ENCODE measurements at places on chromosomes 6 and 20. TPM values are rescaled to one million over a fixed set of nuclear protein-coding genes. Genes with fewer than 3 reads are reported as not detected.
A peak's percentile ranks its signal among the peaks of the same experiment; 100 is the strongest.

DNA sequence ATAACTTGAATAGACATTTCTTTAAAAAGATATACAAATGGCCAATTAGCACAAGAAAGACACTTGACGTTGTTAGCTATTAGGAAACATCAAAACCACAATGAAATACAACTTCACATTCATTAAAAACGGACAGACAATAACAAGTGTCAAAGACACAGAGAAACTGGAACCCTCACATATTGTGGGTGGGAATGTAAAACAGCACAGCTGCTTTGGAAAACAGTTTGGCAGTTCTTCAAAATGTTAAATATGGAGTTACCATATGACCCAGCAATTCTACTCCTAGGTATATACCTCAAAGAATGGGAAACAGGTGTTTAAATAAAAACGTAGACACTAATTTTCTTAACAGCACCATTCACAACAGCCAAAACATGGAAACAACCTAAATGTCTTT lies 100.5 kb upstream of the SLC22A23 start:
- no peak for DNase-seq

DNA sequence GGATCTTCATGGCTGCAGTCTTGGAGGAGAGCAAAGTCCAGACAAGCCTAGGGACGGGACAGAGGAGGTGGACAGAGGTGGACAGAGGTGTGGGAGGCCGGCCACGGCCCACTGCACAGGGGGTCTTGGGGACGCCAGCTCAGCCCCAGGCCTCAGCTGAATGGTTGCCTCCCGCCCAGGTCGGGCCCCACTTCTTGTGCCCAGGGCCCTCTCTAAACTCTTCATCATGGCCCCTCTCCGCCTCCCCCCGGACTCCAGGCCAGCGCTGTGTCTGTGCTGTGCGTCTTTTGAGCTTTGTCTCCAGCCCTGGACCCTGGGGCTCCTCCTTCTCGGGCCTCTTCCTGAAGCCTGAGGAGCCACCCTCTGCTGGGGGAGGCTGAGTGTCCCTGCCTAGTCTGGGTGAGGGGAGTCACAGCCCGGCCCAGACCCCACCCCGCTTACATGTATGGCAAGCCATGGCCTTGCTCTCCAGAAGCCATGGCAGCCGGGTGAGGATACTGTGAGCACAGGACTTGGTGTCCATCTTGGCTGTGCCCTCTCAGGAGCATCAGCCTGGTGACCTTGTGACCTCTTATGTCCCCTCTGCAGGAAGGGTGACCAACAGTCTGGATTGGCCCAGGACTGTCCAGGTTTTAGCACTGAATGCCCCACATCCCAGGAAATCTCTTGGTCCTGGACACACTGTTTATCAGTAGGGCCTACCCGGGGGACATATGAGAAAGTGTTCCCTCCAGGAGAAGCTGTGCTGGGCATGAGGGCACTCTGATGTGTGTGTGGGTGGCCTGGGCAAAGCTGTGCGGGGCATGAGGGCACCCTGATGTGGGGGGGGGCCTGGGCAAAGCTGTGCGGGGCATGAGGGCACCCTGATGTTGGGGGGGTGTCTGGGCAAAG lies 9.4 kb upstream of the NPBWR2 start:
- peak; percentile 74 for DNase-seq

GRCh38 chr6:135583256-135583761 lies 85.8 kb upstream of the AHI1 start:
- no peak for DNase-seq

DNA sequence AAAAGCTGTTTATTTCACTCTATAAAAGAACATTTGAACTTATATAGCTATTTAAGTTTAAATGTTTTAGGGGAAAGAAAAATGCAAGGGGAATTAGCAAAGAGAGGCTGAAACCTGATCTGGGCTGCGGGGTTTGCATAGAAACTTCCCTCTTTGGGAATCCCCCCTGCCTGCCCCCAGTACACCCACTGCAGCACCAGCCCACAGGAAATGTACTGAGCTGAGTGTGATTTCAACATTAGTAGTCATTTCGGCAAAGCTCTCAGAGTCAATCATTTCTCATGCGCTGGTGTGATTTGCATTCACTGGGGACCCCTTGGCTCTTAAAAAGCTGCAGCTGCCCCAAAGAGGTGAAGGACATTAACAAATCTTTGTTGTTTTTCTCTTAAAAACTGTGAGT lies 859.4 kb downstream of the MAFB start:
- no peak for DNase-seq

DNA sequence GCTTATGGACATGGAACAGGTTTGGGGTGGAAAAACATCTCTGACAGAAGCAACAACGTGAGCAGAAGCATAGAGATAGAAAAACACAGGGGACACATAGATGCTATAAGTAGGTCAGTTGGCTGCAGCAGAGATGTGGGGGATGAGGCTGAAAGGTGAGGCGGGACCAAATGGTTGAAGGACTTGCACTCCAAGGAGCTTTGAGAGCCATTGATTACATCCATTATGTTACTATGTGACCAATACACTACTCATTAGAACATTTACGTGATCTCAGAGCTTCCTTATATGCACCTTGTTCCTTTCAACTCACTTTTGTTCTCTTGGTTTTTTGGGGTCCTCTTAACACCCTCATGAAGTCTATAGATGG lies 47.9 kb upstream of the TTPAL start:
- no peak for DNase-seq

GRCh38 chr20:52035498-52035897 lies 156.1 kb downstream of the ZFP64 start:
- DNase-seq, result no peak

DNA sequence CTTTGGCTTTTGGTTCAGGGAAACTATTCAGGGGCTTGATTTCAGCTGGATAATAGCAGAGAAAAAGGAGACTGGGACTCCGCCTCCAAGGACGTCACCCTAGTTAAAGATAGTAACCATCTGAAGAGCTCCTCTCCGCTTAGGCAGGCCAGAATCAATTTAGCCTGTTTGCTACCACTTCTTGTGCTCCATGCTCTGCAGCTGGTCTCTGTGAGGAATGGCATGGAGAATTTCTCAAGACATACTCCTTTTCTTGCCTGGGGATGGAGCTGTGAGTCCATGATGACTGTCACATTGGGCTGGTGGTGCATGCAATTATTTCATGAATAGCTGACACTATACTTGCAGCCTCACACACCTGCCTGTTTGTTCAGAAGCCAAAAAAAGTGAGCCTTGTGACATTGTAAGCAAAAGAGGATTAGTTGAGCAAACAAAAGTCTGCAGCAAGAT lies 61.4 kb downstream of the TXLNB start:
- no peak for DNase-seq

DNA sequence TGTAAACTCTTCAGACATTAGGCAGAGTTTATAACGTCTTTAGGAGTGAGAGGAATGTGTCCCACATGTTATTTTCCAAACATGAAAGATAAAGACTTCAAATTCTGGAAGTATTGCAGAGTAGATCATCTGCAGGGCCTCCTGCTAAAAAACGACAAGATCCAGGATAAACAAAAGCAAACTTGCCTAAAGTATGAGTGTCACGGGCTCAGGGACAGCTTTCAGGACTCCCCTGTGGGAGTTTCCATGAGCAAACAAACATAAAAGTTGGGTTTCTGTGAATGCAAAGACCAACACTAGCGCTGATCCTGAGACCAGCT lies 76.9 kb downstream of the TXNDC5 start:
- no peak for DNase-seq

GRCh38 chr6:51027283-51028065 lies 208.8 kb downstream of the TFAP2B start:
- DNase-seq, result no peak

DNA sequence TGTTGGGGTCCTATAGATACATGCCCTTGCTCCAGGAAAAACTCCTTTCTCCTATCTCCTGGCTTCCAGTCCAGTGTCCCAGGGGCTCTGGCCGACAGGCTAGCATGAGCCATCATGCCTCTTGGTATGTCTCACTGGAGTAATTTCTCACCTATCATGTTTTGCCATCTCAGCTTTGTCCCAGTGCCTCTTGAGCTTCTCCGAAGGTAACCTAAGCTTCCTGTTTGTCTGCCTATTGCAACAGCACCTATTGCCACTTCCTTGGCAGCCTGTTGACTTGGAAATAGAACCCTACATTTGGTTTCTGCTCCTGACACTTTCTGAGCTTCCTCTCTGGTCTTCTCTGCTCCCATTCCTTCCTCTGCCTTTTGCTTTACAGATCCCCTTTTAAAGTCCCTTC lies 197.7 kb downstream of the KCNQ5 start:
- no peak for DNase-seq

DNA sequence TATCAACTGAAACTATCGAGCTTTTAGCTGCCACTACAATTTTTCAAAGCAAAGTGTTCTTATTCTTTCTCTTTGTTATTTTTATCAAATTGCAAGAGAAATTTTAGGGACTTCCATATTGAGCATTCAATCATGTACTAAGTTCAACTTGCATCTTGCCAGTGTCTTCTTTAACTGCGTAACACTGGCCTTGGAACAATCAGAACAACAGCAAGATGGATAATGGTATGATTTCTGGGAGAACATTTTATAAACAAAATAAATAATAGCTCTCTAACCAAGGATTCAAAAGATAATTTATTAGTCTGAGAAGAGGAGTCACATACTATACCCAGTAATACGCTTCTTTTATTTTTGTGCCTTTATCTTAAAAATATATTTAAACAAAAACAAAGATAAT lies 168.0 kb downstream of the ISM1 start:
- DNase-seq, result no peak

- DNase-seq, result no peak
Measured at GRCh38 chr20:36367907-36368799, 62.0 kb downstream of the DLGAP4 start.

GRCh38 chr6:47832386-47833100 lies 50.7 kb downstream of the OPN5 start:
- no peak for DNase-seq

DNA sequence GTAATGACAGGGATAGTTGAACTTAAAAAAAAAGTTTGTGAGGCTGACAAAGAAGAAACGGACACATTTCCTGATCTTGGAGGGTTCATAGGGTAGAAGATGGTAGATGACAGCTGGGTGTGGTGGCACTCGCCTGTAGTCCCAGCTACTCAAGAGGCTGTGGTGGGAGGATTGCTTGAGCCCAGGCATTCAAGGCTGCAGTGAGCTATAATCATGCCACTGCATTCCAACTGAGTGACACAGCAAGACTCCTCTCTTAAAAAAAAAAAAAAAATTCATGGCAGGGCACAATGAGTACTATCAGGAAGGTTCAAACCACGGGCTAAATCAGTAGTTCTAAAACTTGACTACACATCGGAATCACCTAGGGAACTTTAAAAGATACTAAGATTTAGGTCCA lies 2.0 kb upstream of the MICA start:
- no peak for DNase-seq

GRCh38 chr6:32974541-32975308 lies 6.3 kb downstream of the BRD2 start:
- no peak for DNase-seq

GRCh38 chr6:26130581-26131249 lies 43.5 kb downstream of the HFE start:
- no peak for DNase-seq

DNA sequence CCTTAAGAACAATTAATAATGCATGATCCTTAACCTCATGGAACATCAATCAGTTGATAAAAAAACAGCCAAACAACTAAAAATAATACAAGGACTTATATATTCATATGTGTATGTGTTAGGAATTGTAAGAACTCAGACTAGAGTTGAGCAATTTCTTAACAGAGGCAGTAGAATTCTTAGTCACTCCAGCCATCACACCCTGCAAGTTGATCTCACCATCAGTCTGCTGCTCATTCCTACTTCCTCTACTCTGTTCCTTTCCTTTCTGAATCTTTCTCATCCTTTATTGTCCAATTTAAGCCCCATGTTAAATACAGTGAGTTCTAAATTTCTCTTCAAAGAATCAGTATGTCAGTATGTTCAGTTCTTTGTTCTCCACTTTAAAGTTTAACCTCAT lies 2.6 kb downstream of the ZNF165 start:
- no peak for DNase-seq

- DNase-seq, result no peak
Measured at GRCh38 chr6:135097172-135097571, 42.5 kb upstream of the HBS1L start.

DNA sequence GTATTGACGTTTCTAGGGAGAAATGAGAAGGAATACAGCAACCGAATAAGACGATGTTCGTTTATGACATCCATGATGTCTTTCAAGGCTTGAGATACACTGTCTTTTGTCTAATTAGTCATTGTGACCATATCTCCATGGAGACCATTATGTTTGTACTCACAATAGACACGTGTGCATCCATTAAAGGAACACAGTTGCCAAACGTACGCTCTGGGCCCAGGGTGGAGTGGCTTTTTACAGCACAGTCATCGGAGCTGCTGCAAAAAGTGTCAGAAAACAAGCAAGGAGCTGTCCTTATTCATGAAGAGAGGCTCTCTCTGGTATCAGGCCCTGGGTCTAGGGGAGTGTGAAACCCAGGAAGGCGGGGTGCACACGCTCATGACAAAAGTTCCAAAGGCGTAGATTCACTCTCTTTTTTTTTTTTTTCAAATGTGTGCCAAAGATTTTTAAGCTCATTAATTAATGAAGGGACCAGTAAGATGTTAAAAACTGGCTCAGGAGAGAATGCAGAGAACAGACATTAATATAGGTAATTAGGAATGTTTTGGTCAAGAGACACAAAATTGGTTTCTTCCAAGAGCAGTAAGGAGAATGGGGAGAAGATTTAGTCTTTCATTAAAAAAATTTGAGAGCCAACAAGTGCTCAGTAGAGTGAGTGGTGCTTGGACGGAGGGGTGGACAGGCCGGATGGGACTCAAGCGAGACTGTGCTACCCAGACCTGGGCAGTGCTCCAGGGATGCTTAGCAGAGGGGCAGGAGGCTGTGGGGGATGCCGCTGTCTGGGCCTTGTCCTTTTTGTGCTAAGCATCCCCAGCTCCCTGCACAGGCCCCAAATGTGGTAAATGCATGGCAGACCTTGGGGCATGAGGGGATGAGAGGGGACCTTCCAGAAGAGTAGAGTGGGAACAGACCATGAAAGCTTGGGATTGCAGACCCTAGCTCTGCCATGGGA lies 34.9 kb upstream of the GTSF1L start:
- DNase-seq, result no peak

LIN28B gene
- not detected for total RNA-seq

GMPR gene
- 14.0 TPM for total RNA-seq

SAPCD1 gene
- total RNA-seq, result not detected

LPA gene
- not detected for total RNA-seq

NKX2-2 gene
- total RNA-seq, result 0.23 TPM

HSPA1B gene
- 106 TPM for total RNA-seq

ADGRF1 gene
- not detected for total RNA-seq
